ENCODE measurements at places on chromosomes 11 and 22.
A peak's percentile ranks its signal among the peaks of the same experiment; 100 is the strongest.

DNA sequence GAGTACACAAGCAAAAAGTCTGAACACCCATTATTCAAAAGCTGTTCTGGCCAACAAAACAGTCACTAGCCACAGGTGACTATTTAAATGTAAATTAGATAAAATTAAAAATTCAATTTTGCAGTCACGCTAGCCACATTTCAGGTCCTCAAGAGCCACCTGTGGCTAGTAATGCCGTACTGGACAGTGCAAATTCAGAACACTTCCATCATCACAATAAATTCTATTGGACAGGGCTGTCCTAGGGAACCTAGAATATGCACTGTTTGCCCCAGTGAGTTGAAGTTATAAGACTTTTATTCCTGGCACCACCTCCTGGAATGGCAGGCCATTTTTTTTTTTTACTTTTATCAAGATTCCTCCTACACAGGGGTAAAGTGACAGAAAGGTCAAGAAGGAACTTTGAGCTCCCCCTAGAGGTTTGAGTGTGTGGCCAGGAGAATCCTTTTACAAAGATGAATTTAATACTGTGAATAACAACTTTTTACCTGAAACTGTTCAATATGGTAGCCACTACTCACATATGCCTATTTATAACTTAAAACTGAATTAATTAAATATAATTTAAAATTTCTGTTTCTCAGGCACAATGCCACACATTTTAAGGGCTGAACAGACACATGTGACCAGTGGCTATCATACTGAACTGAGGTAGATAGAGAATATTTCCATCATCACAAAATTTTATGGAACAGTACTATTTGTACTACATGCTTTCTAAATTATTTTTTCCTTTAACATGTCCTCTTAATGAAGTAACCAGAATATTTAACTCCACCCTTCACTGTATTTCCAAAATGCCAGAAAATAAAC, 6.5 kb downstream of the MSANTD2 start:
- DNase-seq, result peak; percentile 3

GRCh38 chr11:35875466-35875865, 68.4 kb upstream of the LDLRAD3 start:
- no peak for DNase-seq

- no peak for DNase-seq
Measured at GRCh38 chr11:115180272-115180671, 323.9 kb downstream of the CADM1 start.

DNA sequence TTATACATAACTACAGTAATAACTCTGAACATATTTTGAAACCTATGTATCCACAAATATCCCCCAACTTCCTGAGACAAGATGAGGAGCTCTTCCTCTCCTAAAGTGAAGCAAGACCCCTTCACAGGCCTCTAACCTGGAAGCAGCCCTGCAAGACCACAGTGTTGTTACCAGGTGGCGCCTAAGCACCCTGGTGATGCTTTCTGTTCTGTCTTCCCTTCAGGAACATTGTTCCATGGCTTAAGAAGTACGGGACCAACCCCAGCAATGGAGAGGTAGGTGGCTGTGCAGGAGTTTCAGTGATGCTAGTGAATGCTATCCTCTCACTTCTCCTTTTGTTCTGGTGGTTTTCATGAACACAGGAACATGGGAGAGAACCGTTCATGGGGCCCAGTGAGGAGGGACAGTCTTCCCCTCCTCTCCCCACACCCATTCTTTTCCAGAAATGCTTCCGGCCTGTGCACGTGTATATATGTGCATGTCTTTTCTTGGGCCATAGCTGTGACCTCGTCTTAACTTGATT, 6.4 kb downstream of the PPIL2 start:
- DNase-seq, result no peak

GRCh38 chr22:28994522-28994921, 67.1 kb downstream of the C22orf31 start:
- DNase-seq, result no peak

DNA sequence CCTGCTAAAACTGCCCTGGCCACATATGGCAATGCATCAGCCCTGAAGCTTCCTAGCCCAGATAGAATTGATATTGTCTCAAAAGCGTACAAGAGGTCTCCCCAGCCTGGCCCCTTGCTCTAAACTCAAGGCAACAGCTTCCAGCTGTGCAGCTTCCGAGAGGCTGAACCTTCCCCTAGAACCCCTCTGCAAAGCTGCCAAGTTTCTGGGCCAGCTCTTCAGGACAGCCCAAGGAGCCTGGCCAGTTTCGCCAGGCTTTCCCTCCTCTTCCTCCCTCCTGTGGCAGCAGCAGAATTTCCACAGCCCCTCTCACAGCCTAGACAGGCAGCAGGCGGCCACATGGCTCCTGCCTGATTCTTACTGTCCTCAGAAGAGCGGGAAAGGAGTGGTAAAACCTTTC, 34.5 kb downstream of the NUMA1 start:
- DNase-seq, result no peak

GRCh38 chr11:134584706-134585445, 172.8 kb upstream of the B3GAT1 start:
- DNase-seq, result no peak

- peak; percentile 61 for DNase-seq
Measured at GRCh38 chr22:43945632-43946383, 9.4 kb upstream of the SAMM50 start.

- no peak for DNase-seq
Measured at GRCh38 chr11:75852406-75853017, 37.5 kb downstream of the UVRAG start.

- DNase-seq, result peak; percentile 0
Measured at GRCh38 chr11:104254347-104254746, 90.4 kb upstream of the PDGFD start.

GRCh38 chr11:60263402-60263801, 17.1 kb upstream of the MS4A4A start:
- DNase-seq, result no peak

DNA sequence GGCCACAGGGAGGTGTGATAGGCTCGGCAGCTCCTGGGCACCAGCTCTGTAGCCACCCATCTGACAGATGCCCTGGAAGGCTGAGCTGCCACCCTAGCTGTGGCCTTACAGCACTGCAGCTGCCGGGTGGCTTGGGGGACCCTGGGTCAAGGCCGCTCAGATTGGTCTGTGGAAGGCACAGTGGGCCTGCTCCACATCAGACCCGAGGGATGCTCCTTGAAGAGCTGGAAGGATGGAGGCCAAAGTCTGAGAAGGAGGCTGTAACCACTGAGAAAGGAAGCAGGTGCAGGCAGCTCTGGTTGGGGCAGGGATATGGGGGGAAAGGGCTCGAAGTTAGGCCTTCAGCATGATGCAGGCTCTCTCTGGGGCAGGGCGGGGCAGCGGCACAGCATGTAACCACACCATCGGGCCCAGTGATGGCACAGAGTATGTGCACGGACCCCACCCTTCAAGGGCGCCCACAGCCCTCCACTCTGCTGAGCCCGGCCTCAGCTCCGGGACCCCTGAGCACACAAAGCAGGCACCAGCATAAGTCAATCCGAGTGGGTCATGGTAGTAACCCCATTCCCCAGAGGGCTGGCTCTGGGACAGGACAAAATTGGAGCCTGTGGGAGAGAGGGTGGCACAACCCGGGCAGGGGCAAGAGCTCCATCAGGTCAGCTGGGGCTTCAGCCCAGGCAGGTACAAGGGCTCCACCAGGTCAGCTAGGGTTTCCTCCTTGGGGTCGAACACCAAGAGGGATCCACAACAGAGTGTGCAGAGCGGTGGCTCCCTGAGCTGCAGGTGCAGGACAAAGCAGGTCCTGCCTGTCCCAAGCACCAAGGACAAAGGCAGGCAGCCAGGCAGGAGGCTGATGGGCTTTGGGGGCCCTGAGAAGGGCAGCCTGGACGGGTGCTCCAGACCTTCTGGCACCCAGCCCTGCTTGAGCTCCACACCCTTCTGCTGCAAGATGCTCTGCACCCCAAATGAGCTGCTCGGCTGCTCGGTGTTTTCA, 1511.1 kb downstream of the BRD1 start:
- no peak for DNase-seq

DNA sequence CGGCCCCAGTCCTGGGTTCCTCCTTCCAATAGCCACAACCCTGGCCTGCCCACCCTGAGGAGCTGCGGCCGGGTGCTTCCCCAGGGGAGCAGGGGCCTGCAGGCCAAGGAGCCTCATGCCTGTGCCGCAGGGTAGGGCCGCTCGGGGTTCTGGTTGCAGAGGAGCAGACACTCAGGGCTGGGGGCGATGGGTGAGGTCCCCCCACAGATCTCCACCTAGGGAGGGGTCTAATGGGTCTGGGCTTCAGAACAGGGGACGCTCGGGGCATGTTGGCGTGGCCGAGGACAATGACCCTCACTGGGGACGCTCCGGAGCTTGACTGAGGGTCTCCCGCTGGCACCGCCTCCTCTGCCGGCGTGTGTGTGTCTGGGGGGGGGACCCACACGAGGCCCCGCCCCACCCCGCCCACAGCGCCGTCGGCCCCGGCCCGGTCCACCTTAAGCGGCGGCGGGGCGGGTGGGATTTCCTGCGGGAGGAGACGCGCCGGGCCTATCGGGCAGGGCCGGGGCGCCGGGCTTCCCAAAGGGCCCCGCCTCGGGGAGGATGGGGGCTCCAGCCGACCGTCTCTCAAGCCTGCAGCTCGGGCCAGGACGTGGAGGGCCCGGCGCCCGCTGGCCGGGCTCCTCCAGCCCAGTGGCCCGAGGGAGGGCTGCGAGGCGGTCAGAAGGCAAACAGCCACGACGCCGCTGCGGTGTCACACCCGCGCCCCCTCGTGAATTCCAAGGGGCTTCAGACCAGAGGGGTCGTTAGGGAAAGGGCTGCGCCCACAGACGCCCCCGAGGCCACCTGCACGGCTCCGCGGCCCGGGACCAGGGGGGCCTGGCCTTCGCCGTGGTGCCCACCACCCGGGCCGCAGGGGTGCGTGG, 640 bp upstream of the ZDHHC8 start:
- DNase-seq, result peak; percentile 67

GRCh38 chr11:64524158-64524527, 66.9 kb upstream of the SLC22A12 start:
- no peak for DNase-seq

DNA sequence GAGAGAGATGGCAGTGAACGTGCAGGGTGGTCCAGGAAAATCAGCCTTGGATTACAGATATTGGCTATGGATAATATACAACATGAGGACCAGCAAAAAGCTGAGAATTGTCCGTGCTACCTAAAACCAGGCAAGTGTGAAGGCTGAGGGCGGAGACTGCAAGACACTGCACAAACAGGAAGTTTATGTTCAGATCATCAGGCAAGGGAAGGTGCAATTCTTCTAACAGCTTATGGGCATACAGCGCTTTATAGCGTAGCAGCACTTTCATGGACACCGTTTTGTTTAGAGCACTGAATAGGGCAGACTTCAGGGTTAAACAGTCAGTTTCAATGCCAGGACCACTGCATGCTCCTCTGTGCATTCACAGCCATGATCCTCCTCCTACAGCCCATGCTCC, 93.1 kb upstream of the TMEM45B start:
- DNase-seq, result no peak

GRCh38 chr22:27970596-27971220, 51.7 kb upstream of the PITPNB start:
- DNase-seq, result no peak

Measured in activated T-helper 1 cell treated with anti-CD3 and anti-CD28 coated beads, Interleukin-12 subunit alpha, Interleukin-12 subunit beta, Interleukin-2, Interleukin-4 antibody, amounts not matched to agents 30 ng/mL and 10 ng/mL and 1 ng/mL, durations not matched to agents 14 hours and 24 hours and 36 hours (primary cell).